ENCODE measurements at places on chromosomes 16 and 17.
A peak's percentile ranks its signal among the peaks of the same experiment; 100 is the strongest.

DNA sequence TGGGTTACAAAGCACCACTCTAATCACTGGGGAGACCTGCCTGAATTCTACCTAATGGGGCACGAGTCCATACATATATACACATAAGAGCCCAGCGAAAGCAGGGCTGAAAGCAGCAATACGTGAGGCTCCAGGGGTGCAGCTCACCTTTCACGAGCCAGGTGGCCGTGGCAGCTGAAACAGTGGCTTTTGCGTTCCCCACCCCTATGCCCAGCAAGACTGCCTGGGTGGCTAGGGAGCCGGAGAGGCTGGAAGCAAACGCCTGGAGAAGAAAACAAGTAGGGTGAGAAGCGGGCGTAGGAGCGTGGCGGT, 618 bp downstream of the RUSF1 start:
- no peak for DNase-seq

- DNase-seq = no peak
Observed at GRCh38 chr17:79008666-79009387, 737 bp downstream of the CANT1 start.

DNA sequence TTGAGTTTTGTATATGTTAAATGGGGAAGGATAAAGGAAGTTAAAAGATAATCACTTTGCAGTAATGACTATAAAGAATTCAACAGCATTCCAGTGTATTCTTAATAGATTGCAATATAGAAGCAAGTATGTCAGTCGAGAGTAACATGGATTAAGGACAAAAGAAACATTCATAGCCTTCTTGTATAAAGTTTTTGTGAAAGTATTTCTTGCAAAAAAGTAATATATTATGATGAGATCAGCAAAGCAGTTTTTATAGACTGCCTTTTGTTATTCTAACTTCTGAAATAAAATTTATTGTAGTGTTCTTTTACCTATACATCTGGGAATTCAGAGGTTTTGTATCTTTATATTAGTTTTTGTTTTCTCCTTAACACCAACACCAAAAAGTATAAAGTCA, 184.9 kb upstream of the RBL2 start:
- no peak for DNase-seq

- DNase-seq = no peak
Observed at GRCh38 chr17:69728816-69729215, 314.3 kb downstream of the MAP2K6 start.

DNA sequence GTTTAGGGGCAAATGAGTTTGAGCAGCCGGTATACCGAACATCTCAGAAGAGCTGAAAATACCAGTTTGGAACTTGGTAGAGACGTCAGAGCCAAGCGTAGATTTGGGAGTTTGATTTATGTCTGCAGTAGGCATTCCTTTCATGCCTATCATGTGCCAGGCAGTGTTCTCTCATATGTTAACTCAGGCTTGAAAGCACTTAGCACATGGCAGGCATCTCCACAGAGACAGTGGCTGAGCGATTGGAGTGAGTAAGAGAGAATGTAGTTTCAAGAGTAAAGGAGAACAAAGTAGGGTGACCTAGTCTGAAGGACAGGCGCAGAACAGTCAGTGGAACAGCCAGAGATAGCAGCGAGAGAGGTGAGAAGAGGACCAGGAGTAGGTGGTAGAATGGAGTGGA, 207.0 kb downstream of the FTO start:
- no peak for DNase-seq

DNA sequence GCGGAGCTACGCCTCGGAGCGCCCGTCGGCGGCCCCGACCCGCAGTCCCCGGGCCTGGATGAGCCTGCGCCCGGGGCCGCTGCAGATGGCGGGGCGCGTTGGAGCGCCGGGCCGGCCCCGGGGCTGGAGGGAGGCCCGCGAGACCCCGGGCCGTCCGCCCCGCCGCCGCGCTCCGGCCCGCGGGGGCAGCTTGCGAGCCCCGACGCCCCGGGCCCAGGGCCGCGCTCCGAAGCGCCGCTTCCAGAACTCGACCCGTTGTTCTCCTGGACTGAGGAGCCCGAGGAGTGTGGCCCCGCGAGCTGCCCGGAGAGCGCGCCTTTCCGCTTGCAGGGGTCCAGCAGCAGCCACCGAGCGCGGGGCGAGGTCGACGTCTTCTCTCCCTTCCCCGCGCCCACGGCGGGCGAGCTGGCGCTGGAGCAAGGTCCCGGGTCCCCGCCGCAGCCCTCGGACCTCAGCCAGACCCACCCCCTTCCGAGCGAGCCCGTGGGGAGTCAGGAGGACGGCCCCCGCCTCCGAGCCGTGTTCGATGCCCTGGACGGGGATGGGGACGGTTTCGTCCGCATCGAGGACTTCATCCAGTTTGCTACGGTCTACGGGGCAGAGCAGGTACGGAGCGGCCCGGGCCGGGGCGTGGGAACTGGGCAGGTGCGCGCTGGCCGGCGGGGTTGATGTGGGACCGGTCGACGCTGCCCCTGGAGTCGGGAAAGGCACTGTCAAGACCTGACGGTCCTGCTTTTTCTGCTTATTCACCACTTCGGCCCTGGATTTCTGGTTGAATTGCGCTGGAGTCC, 861 bp downstream of the RAB11FIP3 start:
- DNase-seq = no peak

DNA sequence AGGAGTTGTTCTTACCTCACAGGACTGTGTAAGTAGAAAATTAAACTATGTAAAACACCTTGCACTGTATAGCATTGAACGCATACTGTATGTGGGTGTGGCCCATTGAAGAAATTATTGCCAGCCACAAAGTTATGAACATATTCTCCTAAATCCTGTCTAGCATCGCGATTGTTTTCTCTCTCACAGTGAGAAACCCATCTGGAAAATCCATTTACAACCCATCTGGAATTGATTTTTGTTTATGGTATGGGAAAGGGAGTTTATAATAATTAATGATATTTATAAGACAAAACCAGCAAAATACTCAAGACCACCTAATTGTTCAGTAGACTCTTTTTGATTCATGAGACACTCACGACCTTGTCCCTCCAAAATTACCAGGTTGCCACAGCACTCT, 22.1 kb upstream of the MON1B start:
- DNase-seq = no peak

- peak; percentile 27 for DNase-seq
Observed at GRCh38 chr16:13873835-13874438, 46.0 kb upstream of the ERCC4 start.

DNA sequence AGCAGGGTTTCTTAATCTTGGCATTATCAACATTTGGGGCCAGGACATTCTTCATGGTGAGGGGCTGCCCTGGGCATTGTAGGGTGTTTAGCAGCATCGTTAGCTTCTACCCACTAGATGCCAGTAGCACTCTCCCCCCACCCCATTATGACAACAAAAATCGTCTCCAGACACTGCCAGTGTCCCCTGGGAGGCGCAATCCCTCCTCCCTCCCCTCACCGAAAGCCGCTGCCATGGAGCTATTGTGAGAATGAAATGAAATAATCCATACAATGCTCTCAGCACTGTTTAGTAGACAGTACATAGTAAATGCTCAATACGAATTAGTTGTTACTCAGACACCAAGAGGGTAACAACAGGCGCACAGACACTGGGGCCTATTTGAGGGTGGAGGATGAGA, 502.9 kb downstream of the NPIPA7 start:
- no peak for DNase-seq

- no peak for DNase-seq
Observed at GRCh38 chr17:38741921-38742410, 6.2 kb downstream of the PCGF2 start.

DNA sequence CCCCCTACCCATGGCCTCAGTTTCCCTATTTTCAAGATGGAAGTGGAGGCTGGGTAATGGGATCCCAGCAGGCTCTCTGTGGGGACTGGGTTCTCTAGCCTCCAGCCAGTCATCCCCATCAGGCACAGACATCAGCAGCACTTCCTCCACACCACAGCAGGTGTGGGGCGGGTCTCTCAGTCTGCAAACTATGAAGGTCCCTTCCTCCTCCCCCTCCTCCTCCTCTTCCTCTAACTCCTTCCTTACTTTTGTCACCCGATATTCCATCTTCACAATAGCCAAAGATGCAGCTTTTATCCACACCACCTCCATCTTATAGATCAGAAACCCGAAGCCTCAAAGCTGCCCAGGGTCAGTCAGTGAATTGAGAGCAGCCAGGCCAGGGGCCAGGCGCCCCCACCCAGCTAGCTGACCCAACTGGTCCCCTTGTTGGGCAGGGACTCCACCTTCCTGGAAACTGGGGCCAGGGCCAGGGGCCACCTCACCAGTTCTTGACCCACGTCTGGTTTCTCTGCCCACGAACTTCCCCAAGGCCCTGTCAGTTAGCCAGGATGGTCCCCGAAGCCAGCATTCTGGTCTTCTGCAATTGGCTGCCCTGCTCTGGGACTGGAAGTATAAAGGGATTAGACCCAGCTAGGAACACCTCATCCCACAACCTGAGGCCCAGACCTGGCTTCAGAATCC, 2.5 kb downstream of the FAM83G start:
- no peak for DNase-seq

DNA sequence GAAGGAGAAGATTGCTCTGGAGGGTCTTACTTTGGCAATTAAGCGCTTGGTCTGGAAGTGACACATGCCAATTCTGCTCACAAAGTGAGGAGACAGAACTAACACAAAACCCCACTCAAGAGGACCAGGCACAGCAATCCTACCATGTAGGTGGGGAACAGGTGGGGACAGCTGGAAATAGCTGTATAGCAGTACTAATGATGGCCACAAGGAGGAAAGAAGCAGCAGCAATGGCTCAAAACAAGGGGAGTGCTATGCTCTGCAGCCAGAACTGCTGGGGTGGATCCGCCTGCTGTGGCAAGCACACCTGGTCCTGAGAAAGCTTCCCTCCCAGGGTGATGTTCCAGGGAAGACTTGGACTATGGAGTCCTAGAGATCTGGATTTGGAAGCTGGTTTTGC, 17.0 kb upstream of the TMEM132E start:
- DNase-seq = no peak

- DNase-seq = no peak
Observed at GRCh38 chr17:21005367-21005766, 37.4 kb downstream of the USP22 start.

DNA sequence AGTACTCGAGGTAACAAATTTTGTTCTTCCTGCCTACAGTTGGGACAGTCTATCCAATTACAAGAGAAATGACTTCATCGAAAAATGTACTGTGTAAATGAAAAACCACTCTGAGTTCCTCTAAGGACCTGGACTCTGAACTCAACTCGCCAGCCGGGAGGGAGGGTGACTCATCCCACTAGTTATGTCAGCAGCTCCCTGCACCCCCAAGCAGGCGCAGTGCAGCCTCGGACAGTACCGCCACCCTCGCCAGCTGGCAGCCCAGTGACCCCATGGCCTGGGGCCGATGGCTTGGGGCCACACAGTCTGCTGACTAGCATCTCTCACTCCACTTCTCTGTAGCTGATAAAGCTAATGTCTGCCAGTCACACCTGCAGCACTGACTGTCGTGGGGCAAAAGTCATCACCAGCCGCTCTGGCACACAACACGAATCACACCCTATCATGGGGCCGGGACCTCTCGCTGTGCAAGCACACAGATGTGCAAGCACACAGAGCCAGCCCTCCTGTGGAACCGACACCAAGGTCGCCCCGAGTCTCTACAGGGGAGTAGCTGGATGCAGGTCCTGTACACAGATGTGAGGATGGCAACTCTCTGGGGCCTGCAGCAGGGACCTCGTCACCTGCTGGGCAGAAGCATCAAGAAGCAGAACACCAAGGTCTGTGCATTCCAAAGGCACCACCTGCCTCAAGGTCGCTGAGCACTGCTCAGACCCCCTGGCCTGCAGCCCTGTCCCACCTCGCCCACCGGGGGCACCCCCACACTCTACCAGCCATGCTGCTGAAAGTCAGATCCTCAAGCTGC, 5.7 kb downstream of the CSNK1D start:
- DNase-seq = no peak

DNA sequence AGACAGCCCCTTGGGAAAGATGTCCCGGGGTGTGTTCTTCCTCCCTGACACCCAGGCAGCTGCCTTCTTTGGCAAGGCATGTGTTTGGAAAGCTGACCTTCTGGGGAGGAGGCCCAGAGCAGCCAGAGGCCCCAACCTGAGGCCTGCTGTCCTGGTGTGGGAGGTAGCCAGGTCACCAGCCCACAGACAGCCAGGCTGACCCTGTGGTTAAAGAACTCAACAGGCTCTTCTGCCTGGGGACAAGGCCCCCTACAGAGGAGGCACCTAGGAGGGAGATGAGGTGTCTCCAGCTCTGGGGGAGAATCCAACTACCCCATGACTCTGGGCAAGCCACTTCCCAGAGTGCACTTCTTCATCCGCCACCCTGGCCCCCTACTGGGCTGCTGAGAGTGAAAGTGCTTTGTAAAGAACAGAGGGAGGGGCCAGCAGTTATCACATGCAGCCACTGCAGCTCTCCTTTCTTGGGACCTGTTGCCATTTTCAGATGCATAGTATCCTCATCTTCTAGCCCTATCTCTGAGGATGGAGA, 13.1 kb upstream of the SREBF1 start:
- no peak for DNase-seq

- no peak for DNase-seq
Observed at GRCh38 chr17:17077861-17078732, 35.8 kb downstream of the MPRIP start.

DNA sequence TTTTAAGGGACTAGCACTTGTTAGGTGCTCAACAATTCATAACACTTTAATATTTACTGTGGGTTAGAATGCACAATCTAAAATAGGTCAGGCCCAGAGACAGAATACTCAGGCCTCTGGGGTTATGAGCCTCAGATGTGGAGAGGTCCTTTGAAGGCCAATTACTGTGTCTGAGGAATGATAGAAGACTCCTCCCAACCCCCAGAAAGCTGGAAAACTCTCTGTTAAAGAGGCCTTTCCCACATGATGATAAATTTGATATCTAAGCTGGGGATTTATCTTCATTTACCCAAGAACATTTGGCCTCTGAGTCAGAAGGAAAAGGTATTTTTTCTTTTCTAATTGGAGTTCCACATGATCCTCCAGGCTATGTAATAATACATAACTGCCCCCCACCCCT, 41.1 kb upstream of the MMD start:
- no peak for DNase-seq

- DNase-seq = no peak
Observed at GRCh38 chr17:1553354-1554266, 9.0 kb downstream of the PITPNA start.

- no peak for DNase-seq
Observed at GRCh38 chr16:24077292-24077691, 178.8 kb upstream of the CACNG3 start.

DNA sequence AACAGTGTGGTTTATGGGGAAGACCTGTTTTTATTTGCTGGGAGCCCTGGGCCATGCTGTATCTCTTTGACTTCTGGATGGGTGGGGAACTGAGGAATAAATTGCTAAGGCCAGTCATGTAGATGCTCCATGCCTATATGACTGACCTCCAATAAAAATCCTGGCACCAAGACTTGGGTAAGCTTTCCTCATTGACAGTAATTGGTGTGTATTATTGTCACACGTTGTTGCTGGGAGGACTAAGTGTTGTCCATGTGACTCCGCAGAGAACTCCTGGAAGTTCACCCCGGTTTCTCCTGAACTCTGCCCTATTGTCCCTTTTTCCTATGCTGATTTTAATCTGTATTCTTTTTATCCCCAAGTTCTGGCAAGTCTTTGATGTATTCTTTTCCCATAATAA, 33.4 kb upstream of the USP22 start:
- DNase-seq = no peak

DNA sequence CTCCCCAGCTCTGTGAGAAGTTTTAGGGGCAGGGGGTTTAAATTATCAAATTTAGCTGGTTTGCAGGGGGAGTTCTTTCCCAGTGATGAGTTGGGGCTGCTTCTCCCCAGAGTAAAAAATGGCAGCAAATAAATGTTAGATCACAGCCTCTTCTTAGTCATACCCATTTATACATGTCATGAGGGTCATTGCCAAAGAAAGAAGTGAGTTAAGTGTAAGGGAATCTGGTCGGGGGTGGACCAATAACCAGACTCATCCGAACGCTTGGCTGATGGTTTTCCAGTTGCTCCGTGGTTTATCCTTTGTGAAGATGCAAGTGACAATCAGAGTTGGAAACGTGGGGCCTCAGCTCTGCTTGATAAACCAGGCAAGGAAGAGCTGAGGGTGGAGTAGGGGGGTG, 87.1 kb downstream of the PLXDC1 start:
- no peak for DNase-seq

Data from D721Med (cell line).